KBM-7 (cell line): ENCODE measurements at places on chromosomes 5 and 9.
A peak's percentile ranks its signal among the peaks of the same experiment; 100 is the strongest.

DNA sequence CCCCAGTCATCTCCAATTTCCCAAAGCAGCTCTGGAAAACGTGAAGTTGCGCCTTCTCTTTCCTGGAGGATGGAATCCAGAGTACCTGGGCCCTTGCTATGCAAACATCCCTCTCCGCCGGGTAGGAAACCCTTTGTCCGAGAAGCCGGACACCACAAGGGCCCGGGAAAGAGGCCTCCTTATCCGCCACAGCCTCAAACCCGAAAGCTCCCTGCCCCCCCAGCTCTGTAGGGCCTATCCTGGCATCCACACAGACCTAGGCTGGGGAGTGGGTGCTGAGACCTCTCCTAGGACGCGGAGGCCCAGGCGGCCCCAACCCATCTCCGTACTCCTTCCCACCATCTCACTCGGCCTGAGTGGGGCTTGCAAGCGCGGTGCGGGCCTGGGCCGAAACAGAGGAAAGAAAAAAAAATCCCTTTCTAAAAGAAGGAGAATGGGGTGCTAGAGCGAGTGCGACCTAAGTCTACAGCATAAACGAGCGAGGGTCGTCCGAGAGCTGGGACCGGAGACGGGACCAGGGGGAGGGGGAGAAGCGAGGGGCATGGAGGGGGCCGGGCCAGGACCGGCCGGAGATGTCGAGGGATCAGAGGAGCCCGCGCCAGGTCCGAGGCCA, 624 bp downstream of the FBXW11 start:
- peak; percentile 34 for DNase-seq

DNA sequence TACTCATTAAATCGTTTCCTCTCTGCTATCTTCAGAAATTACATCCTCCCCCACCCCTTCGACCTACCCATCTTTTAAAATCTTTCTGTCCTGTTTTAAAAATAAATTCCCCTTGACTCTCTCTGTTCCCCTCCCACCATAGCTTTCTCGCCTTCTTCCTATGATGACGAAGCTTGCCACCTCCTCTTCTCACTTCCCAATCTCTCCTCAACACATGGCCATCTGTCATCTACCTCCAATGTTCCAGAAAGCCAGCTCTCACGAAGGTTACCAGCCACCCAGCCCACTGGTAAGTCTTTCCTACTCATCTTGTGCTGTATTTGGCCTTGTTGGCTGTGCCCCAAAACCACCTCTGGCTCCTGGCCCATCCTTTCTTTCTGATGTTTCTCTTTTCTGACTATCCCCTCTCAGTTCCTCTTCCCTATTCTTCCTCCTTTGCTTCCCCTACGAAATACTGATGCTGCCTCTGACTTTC, 346.3 kb downstream of the ENC1 start:
- peak; percentile 94 for DNase-seq

DNA sequence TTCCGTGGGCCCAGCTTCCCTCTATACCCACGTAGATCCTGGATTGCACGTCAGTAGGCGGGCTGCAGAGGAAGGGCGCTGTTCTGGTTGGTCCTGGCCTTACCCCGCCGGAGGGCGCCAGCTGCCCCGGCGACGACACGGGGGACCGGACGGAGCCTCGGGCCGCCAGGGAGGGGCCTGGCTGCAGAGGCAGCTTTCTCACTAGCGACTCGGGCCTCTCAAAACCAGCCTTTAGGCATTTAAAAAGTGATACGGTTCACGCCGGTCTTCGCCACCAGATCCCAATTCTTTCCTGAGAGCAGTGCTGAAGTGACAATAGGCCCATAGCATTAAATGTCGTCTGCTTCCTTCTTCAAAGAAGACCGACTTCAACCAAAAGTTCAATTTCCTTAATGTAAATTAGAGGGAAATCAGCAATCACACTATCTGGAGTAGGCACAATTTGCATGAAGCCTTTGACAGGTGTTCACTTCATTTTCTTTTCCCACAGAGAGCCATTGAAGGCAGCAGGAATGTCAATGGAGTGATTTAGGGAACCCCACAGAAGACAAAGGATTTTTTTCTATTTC, 17.6 kb upstream of the UBE2D2 start:
- DNase-seq, result peak; percentile 71

- DNase-seq, result no peak
These were observed 27.1 kb upstream of the NFIB start for GRCh38 chr9:14340994-14341393.

DNA sequence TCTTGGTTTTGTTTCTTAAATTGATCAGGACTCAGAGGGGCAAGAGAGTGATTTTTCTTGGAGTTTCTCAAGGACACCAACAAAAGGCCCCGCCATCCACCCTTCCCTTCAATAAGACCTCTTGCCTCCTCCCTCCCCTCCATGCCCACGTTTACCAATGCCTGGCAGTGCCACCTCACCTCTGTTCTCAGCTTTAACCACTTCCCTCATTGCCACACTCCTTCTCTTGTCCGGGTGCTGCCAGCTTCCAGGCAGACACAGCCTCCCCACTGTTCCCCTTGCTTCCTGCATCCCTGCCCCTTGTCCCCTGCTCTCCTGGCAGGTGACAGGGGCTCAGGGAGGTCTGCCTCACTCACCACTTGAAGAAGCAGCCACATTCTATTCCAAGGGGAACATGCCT, 90.8 kb downstream of the LHX2 start:
- no peak for DNase-seq

GRCh38 chr9:124398191-124398935, 16.9 kb downstream of the PSMB7 start:
- no peak for DNase-seq

DNA sequence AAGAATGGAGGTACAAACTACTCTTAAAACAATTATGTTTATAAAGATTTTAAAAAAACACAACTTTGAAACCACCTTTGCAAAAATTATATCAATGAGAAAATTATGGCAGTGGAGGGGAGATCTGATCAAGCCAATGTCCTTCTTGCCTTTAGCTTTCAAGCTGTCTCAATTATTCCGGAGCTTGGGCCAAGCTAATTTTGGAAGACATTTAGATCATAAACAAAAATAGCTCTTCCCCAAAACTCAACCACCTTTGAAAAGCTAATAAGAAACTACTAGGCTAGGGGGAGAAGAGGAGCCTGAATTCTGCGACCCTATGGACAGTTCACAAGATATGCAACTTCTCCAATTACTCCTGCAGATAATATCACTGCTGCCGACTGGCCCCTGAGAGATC, 263.3 kb downstream of the ICE1 start:
- DNase-seq, result no peak

DNA sequence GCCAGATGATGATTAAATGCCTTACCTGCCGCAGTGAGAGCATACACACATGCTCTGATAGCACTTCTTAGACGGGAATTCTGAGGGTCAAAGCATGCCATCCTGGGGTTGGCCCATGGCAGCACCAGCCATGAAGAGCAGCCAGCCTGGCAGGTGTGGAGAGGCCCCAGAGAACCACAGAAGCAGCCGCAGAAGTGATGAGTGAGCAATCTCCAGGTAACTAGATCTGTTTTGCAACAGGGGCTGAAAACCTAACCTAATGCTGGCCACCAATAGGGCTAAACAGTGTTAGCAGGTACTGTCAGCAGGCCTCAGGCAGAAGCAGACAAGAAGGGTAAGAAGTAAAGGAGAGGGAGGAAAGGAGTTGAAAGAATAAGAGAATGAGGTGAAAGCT, 33.5 kb upstream of the HOMER1 start:
- DNase-seq, result no peak

DNA sequence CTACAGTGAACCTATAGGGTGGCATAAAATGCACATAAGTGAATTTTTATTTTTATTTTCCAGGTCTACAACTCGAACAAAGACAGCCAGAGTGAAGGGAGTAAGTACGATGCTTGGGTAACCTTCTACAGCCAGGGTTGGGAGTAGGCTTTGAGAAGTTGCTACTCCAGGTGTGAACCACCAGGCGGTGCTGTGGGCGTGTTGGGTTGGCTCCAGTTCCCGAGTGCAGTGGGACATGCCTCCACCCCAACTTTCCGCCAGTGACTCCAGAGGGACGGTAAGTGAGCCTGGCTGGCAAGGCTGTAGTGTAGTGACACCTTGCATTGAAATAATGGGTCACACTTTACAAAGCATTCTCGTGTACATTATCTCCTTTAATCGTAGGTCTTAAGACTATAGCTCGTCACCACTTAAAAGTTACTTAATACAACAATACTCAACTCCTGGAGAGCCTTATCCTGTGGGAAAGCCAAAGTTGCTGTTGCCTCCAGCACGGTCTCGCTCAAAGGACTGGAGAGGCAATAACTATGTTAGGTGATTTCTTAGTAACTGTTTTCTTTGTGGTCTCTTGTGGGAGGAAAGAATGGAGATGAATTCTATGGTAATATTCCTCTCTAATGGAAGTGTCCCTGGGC, 244.0 kb downstream of the ARHGAP26 start:
- peak; percentile 58 for DNase-seq

DNA sequence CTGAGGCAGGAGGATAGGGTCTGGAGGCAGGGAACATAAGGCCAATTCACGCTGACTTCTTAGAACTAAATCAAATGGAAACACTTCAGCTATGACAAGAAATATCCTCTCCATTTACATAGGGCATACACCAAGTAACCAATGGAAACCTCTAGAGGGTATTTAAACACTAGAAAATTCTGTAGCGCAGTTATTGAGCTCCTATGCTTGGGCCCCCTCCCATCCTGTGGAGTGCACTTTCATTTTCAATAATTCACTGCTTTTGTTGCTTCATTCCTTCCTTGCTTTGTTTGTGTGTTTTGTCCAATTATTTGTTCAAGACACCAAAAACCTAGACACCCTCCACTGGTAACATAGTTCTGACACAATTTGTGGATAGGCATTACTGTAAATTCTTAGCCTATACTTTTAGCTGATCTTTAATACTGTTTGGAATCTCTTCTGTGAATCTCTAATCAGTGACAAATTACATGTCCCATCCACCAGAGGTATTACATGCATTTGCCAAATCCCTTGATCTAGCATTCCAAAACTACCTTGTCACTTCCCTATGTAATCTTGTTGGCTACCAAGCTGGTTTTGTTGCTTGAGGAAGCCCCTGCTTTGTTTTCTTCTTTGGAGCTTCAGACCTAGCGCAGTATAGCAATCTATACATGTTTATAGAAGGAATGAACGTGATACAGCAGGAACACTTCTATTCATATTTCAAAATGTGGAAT, 61.6 kb downstream of the ST8SIA4 start:
- no peak for DNase-seq

GRCh38 chr5:124643336-124643735, 103.1 kb downstream of the ZNF608 start:
- no peak for DNase-seq

GRCh38 chr9:93119953-93120845, 13.9 kb downstream of the NINJ1 start:
- peak; percentile 88 for DNase-seq

GRCh38 chr5:77356740-77357139, 135.4 kb downstream of the WDR41 start:
- DNase-seq, result no peak

GRCh38 chr5:74360535-74361210, 279.9 kb downstream of the ENC1 start:
- DNase-seq, result no peak

- DNase-seq, result peak; percentile 42
These were observed 24.9 kb upstream of the GADD45G start for GRCh38 chr9:89579741-89580385.

- DNase-seq, result no peak
These were observed 8.2 kb downstream of the CSF1R start for GRCh38 chr5:150077996-150078801.

- DNase-seq, result no peak
These were observed 83.8 kb downstream of the SEMA4D start for GRCh38 chr9:89413963-89414638.

DNA sequence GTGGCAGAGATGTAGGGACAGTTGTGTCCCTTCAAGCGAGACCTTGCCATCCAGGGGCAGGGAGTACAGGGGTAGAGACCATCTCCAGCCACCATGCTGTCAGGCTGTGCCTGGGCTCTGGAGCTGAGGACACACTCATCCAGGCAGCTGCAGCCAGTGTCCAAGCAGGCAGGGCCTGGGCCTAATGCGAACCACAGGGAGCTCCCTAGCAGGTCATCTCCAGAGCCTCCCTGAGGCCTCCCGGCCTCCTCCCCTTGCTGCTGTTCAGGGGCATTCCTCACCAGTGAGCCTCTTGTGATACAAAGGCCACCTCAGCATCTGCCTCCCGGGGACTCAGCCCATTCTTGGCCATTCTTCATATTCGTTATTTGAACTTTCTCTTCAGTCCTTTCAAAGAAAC, 35.0 kb downstream of the TPPP start:
- DNase-seq, result no peak

DNA sequence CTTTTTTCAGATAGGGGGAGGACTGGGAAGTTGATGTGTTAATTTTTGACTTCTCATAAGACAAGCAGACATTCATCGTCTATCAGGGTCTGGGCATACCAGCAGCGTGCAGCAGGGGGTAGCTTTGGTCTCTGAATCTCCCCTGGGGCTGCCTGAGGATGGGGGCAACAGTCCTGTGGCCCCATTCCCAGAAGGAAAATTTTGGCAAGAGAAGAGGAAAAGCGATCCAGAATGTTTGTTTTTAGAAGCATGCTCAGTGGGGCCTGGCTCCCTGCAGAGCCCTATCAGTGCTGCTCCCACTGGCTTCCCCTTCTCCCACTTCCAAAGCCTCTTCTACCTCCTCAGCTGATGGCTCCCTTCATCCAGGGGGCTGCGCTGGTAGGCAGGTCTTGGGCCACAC, 194.8 kb upstream of the IL12B start:
- DNase-seq, result no peak

GRCh38 chr5:59474324-59474723, 419.2 kb downstream of the PDE4D start:
- DNase-seq, result no peak

- DNase-seq, result peak; percentile 58
These were observed 663 bp upstream of the SMIM27 start for GRCh38 chr9:32551276-32552051.

DNA sequence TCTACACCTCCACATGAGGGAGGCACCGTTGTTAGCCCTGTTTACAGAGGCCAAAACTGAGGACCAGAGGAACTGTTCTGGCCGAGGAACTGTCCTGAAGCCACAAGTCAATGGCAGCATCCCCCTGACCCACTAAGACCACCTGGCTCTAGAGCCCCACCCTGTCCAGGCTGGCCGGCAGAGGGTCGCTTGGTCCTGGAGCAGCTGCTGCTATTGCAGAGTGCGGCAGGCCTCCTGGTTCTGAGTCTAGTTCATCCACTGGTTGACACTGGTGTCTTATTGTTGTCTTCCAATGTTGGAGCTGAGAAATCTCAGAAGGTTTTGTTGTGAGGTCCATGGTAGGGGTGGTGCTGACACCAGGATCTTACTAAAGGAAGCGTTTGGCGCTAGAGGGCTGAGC, 26.6 kb upstream of the ANGPTL2 start:
- DNase-seq, result no peak

GRCh38 chr9:127940593-127940992, 2.9 kb upstream of the DPM2 start:
- no peak for DNase-seq

GRCh38 chr9:23643656-23644258, 182.3 kb downstream of the ELAVL2 start:
- DNase-seq, result no peak

DNA sequence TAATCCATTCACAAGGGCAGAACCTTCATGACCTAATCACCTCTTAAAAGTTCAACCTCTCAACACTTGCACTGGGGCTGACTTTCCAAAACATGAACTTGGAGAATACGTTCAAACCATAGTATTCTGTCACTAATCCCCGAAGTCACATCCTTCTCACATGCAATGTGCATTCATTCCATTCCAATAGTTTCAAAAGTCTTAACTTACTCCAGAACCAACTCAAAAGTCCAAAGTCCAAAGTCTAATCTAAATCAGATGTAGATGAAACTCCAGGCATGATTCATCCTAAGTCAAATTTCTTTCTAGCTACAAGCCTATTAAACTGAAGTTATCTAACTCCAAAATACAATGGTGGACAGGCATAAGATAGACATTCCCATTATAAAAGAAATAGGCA, 21.7 kb upstream of the ADAMTSL1 start:
- no peak for DNase-seq
